ENCODE measurements at places on chromosomes 4 and X. TPM values are rescaled to one million over a fixed set of nuclear protein-coding genes. Genes with fewer than 3 reads are reported as not detected.

DNA sequence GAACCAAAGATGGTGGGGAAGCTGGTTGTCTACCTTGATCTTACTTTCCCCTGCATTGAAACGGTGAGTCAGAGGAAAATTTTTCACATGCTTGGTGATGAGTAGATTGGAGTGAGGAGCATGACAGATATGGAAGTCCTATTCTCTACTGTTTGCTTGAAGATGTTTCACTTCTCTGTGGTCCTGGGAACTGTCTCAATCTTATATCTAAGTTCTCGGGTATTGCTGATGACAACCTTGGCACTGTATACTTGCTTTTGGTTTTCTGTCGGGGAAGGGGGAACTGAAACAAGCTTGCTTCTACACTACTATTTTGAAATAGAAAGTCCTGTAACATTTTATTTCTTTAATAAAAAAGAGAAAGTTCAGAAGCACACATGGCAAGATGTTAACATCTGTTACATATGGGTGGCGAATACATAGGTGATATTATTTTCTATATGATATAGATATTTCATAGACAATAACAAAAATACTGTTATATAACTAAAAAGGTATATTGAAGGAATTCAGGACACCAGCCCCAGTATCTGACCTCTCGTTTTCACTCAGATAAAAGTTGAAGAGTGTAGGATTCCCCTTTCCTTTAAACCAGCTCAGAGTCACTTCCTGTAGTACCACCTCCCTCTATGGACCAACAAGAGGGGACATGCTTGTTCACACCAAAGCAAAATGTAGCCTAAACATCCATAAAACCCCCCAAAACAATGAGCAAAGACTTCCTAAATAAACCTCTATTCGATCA, 88.8 kb downstream of the FMR1NB start:
- H3K27ac ChIP-seq: no peak overlapping the region
- no peaks in the 10 kb centered on the region for H3K27me3 ChIP-seq
- DNase-seq: no peak

The AGTR2 gene
- total RNA-seq: not detected

DNA sequence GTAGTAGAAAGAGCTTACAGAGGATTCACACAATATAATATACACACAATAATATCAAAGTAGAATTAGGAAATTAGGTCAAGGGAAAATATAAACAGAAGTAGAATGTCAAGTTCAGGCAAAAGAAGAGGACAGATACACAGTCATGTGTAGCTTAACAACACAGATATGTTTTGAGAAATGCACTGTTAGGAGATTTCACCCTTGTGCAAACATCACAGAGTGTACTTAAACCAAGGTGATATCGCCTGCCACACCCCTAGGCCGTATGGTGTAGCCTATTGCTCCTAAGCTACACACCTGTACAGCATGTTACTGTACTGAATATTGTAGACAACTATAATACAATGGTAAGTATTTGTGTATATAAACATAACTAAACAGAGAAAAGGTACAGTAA, 110.0 kb upstream of the EDNRA start:
- no peak overlapping the region for H3K27ac ChIP-seq
- H3K4me3 ChIP-seq: no peak overlapping the region
- DNase-seq: no peak
- no peaks in the 10 kb centered on the region for H3K36me3 ChIP-seq
- H3K4me1 ChIP-seq: no peaks in the 10 kb centered on the region

The TASL gene
- total RNA-seq: 0.44 TPM

The TCEAL2 gene
- total RNA-seq: 3.0 TPM

DNA sequence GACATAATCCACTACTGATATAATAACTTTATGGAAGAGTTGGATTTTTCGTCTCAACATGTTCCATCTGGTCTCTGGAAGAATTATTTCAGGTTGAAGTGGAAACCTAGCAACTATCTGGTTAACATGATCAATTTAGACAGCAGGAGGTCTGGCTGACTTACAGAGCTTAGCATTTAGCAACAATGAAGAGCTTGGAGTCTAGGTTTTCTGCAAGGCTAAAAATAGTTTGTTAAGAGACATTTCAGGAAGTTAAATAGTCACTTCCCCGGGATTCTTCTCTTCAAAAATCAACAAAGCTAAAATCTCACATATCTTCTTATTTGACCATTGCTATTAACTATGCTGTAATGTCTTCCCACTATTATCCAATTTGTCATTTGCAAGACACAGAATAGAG, 418.6 kb upstream of the DIPK2B start:
- no peaks in the 10 kb centered on the region for H3K4me1 ChIP-seq
- H3K36me3 ChIP-seq: no peaks in the 10 kb centered on the region

The DCAF8L2 gene
- total RNA-seq: not detected

- no peak overlapping the region for H3K27ac ChIP-seq
- no peaks in the 10 kb centered on the region for H3K27me3 ChIP-seq
- no peaks in the 10 kb centered on the region for H3K36me3 ChIP-seq
- no peaks in the 10 kb centered on the region for H3K4me1 ChIP-seq
- peak overlapping the region; percentile 66 for H3K4me3 ChIP-seq
- no peak for DNase-seq
Measured at GRCh38 chrX:81120936-81121371, 80.8 kb downstream of the HMGN5 start.

DNA sequence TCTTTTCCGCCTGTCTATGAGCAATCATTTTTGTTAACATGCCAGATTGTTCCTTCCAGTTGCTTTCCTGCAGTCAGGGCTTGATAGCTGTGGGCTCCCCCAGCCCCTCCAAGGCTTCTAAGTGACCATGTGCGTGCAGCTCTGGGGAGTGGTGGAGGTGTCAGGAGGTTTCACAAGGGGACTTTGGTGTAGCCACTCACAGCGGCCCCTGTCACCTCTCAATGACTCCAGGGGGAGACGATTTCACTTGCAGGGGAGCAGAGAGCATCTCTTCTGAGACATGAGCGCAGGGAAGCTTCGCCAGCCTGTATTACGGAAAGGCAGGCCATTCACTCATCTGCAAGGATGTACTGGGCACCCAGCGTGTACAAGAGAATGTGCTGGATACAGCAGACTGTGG, 3.1 kb upstream of the GPR78 start:
- no peak for DNase-seq
- H3K4me1 ChIP-seq: no peaks in the 10 kb centered on the region
- H3K27ac ChIP-seq: no peak overlapping the region
- peaks cover 34% of the 10 kb centered on the region for H3K27me3 ChIP-seq
- H3K36me3 ChIP-seq: no peaks in the 10 kb centered on the region

DNA sequence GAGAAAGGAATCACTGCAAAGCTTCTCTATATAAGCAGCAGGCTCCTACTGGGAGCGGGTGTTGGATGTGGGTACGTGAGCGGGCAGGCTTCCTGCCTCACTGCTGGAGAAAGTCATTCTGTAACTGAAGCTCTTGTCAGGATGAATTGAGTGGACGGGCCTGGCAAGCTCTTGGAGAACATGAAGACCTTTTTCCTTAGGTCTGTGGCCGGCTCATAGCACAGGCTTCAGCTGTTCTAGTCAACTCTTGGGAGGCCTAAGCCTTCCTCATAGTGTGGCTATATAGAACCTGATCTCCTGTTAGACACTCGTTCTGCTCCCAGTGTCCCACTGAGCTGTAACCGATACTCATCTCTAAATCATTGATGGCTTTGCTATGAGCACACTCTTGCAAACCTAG, 108.2 kb upstream of the GPC4 start:
- no peak overlapping the region for H3K4me3 ChIP-seq
- H3K27me3 ChIP-seq: no peaks in the 10 kb centered on the region
- H3K4me1 ChIP-seq: no peaks in the 10 kb centered on the region
- no peak for DNase-seq

DNA sequence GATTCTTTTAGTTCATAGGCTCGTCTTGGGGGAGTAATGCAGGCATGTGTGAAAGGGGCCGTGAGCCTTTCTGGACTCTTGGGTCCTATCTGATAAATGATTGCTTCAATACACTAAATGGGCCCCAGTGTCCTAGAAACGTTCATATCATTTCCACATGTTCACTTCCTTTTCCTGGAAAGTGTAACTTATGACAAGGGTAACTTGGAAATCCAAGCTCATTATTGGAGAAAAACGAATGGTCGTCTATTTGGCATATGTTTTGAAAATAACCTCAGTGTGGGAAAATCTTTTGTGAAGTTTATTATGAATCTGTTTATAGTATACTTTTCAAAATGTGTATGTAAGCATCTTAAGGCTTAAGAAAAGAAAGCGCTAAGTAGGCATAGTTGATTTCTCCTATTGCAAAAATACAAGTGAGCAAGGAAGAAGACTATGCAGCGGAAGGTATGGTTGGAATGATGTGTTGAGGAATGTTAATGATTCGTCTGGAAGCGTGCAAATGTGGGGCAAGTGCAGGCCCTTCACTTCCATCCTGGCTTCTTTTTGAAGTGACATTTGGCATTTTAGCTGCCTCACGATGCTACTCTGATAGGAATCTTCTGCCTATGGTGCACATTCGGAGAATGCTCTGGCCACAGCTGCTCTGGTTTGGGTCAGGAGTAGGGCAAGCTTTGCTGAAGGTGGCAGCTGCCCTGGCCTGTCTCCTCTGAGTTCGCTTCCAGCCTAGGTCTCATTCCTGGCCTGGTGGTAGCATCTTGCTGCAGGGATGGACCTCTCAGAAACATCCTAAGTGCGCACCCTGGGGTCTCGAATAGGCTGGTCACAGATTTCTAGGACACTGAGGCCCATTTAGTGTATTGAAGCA, 49.5 kb upstream of the STOX2 start:
- no peaks in the 10 kb centered on the region for H3K36me3 ChIP-seq
- H3K4me3 ChIP-seq: no peak overlapping the region
- no peak for DNase-seq
- H3K27ac ChIP-seq: no peak overlapping the region
- H3K27me3 ChIP-seq: peaks cover 27% of the 10 kb centered on the region

GRCh38 chr4:10492464-10492863, 35.2 kb upstream of the ZNF518B start:
- H3K36me3 ChIP-seq: no peaks in the 10 kb centered on the region
- no peak overlapping the region for H3K4me3 ChIP-seq
- H3K4me1 ChIP-seq: no peaks in the 10 kb centered on the region

GRCh38 chr4:74157154-74157553, 764 bp upstream of the MTHFD2L start:
- H3K27me3 ChIP-seq: peaks cover 3% of the 10 kb centered on the region
- no peak for DNase-seq
- H3K36me3 ChIP-seq: no peaks in the 10 kb centered on the region
- H3K27ac ChIP-seq: peak overlapping the region; percentile 65
- H3K4me1 ChIP-seq: peaks cover 13% of the 10 kb centered on the region

The FANCB gene
- total RNA-seq: 3.6 TPM

The DOK7 gene
- not detected for total RNA-seq

- no peaks in the 10 kb centered on the region for H3K27me3 ChIP-seq
- H3K4me1 ChIP-seq: no peaks in the 10 kb centered on the region
- H3K4me3 ChIP-seq: no peak overlapping the region
Measured at GRCh38 chrX:18696653-18697052, 10.8 kb upstream of the PPEF1 start.

The APLN gene
- total RNA-seq: not detected

GRCh38 chr4:115249808-115250207, 136.4 kb upstream of the NDST4 start:
- no peak overlapping the region for H3K4me3 ChIP-seq
- no peak for DNase-seq

The SORCS2 gene
- not detected for total RNA-seq

The MAGED4B gene
- total RNA-seq: 9.0 TPM

- no peaks in the 10 kb centered on the region for H3K27me3 ChIP-seq
- H3K36me3 ChIP-seq: no peaks in the 10 kb centered on the region
- H3K27ac ChIP-seq: no peak overlapping the region
- no peak overlapping the region for H3K4me3 ChIP-seq
- DNase-seq: peak; percentile 47
Measured at GRCh38 chr4:88818631-88819470, 121.2 kb upstream of the NAP1L5 start.

DNA sequence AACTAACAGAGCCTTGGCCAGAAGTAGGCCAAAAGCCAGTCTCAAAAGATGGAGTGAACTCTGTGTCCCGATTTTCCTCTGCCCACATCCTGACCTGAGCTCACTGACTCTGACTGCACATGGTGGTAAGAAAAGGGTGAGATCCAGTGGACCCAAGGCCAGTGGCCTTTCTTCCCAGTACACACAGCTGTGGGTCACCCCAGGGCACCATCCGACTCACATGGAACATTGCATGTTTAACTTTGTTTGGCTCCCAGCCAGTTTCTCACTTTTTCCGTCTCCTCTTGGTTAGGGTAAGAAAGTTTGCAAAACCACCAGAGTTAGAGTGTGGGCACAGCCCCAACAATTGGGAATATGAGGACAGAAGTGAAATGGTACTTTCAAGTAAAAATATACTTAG, 69.8 kb downstream of the GAB1 start:
- H3K4me3 ChIP-seq: no peak overlapping the region
- no peaks in the 10 kb centered on the region for H3K4me1 ChIP-seq
- no peak overlapping the region for H3K27ac ChIP-seq
- H3K36me3 ChIP-seq: no peaks in the 10 kb centered on the region

The TRAPPC2 gene
- total RNA-seq: 27.0 TPM

DNA sequence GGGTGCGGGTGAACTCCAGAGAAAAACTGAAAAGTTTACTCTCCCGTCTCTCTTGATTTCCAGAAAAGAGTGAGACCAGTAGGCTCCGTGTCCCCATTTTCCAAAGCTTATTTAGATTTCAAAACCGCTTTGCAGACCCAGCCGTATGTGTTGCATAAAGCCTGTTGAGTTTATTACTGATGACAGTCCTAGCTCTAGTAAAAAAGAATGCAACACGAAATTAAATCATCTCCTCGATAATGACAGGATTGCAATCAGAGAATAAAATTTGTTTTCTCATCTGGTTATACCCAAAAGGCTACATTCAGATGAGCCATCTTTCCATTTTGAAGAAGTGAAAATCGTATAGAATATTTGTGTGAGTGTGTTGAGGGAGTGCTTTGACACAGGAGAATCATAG, 16.1 kb upstream of the VCX3A start:
- no peak overlapping the region for H3K27ac ChIP-seq
- DNase-seq: no peak
- no peaks in the 10 kb centered on the region for H3K27me3 ChIP-seq
- no peaks in the 10 kb centered on the region for H3K36me3 ChIP-seq
- no peak overlapping the region for H3K4me3 ChIP-seq
- no peaks in the 10 kb centered on the region for H3K4me1 ChIP-seq
